Left renal cortex interstitium (tissue), 4 donors: ENCODE measurements at places on chromosomes 2 and 18. TPM values are rescaled to one million over a fixed set of nuclear protein-coding genes. Genes with fewer than 3 reads are reported as not detected.
A peak's percentile ranks its signal among the peaks of the same experiment; 100 is the strongest.

DNA sequence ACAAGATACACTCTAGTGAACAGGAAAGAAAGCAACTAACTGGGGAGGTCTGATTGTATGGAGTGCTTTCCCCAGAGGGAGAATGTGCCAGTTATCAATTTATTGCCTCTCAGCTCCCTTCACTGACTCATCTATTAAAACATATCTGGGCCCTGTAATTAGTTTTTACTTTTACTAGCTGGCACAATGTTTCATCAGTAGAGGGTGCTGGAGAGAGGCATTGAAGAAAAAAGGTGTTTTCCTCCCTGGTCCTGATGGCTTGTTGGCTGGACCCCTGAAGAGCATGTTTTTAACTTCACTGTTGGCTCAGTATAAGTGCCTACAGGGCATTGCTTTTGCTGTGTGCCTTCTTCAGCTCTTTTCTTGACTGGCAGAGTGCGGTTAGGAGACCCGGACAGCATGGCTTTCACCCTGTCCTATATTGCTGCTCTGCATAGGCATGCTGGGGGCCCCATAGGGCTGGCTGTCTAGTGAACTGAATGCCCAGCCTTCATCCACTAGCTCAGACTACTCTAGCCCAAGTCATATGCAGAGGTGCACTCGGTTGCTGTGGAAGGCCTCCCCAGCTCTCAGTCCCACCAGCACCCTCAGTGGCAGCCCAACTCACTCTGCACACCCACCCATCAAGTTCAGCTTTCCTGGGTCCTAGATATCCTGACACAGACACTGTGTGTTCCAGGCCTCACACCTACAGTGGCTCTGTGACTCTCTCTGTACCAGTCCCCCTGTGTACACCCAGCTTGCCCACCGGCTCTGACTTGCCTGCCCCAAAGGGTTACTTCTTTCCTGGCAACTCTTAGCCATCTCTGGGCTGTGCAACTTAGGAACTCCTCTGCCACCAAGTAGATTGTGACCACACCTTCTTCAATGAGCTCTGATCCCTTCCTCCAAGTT is 62.3 kb upstream of the ACYP2 start:
- no peak for DNase-seq

GRCh38 chr2:147003081-147003480 is 841.7 kb upstream of the ACVR2A start:
- no peak for DNase-seq

DNA sequence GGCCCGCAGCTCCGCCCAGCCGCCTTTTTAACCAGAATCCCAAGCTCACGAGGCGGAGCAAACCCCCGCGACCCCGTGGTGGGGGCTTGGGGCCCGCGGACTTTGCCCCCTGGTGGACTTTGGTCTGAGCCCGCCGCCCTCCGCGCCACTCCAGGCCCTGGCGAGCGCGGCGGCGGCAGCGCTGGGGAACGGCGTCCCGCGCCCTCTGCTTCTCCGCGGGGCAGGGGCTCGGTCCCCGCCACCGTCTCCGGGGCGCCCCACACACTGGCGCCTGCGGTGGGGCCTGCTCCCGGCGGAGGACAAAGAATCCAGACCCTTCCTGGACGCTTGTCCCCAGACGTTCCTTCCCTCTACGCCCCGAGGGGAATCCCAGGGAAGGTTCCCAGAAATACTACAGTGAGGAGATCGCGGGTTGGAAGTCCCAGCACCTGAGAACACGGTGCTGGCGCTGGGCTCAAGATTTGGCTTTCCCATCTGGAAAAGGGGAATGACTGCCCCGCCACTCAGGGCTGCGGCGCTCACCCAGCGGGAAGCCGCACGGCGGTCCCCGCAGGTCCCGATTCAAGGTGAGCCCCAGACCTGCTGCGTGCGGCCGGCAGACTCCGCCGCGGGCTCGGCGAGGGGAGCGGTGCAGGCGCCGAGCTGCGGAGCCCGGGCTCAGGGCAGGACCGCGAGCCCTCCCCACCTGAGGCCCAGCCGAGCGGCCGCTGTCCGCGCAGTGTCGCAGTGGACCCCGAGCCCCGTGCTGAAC is at the start of gene HAAO:
Gene HAAO, minus strand, starts transcription at position 1 of the 751 bp plus-strand sequence. CDS start 47 bp downstream, outside the sequence.
- DNase-seq = no peak

GRCh38 chr2:120957905-120958304 is 222.2 kb downstream of the GLI2 start:
- DNase-seq = no peak

DNA sequence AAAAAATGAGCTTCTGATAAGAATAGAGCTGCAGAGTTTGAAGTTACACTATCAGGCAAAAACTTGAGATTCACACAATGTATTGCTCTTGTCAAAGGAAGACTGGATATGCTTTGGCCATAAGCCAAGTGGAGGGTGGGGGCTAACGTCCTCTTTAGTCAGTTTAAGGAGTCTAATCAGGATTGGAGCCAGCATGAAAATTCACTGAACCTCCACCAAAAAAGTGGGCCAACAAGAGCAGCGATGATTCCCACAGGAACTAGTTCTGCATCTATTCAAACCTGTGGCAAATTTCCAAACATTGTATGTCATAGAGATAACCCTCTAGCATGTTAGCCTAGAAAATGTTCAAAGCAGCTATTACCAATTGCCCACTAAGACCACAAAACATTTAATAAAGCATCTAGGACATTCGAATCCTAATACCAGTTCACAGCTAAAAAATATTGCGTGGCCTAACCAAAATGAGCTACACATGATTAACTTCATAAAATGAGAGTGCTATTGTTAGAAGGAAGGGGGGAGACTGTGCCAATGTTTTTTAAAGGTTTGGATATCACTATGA is 43.5 kb upstream of the TMEM247 start:
- no peak for DNase-seq

GRCh38 chr2:21451403-21451802 is 327.6 kb downstream of the TDRD15 start:
- no peak for DNase-seq

- no peak for DNase-seq
Measured at GRCh38 chr2:26076001-26076587, 42.2 kb downstream of the RAB10 start.

GRCh38 chr2:45826884-45827635 is 175.6 kb downstream of the PRKCE start:
- no peak for DNase-seq

DNA sequence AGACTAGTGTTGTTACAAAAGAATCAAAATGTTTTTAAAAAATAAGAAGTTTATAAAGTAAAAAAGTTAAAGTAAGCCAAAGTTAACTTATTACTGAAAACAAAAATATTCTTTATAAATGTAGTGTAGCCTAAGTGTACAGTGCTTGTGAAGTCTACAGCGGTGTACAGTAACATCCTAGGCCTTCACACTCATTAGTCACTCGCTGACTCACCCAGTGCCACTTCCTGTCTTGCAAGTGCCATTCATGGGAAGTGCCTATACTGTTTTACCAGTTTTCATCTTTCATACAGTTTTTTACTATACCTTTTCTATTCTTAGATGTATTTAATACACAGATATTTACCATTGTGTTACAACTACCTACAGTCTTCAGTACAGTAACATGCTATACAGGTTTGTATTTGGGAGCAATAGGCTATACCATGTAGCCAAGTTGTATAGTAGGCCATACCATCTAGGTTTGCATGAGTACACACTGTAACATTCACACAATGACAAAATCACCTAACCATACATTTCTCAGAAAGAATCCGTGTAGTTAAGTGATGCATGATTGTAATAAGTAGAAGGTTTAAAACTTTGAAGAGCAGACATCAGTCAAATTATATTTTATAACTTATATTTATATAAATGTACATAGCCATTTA is 13.4 kb downstream of the SERPINB7 start:
- DNase-seq = no peak

DNA sequence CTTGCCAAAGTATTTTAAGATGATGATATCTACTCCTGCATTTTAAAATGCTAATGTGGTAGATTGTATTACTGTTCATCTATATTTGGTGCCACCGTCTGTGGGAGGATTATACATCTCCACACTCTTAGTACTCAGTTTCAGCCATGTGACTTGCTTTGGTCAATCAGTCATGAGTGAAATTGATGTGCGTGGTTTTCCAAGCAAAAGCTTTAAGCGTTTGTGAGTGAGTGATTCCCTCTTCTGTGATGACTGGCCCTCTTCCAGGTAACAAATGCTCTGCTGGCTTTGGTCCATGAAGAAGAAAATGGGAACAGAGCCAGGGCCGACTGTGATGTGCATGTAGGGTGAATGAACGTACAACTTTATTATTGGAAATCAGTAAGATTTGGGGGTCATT is 330.4 kb downstream of the LPIN1 start:
- no peak for DNase-seq

GRCh38 chr18:55083461-55083860 is 124.2 kb upstream of the CCDC68 start:
- no peak for DNase-seq

DNA sequence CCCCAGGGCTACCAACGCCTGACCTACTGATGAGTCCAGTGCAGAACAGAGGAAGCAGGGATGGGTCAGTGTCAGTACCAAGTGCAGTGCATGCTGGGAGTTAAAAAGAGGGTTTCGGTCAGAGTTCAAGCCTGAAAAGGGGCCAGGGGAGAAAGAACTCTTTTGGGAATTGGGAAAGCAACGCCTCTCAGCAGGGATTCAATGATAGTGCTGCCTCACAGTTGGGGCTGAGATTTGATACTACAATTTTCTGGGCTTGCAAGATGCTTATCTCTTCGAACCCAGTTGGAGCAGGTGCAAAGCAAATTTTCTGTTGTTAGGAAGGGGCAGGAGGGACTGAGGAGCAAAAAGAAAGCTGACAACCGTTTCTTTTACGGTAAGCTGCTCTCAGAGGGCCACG is 82.6 kb downstream of the CERKL start:
- no peak for DNase-seq

DNA sequence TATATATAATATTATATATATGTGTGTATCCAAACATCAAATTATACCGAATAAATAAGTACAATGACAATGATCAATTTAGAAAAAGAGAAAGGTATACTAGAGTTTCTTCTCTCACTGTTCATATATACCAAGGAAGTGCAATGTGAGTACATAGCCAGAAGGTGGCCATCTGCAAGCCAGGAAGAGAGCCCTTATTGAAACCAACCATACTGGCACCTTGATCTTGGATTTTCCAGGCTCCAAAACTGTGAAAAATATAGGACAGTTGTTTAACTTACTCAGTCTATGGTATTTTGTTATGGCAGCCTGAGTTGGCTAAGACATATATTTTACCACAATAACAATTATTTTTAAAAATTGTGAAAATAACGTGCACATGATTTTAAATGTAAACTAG is 1490.2 kb upstream of the SLC39A10 start:
- peak; percentile 0 for DNase-seq

DNA sequence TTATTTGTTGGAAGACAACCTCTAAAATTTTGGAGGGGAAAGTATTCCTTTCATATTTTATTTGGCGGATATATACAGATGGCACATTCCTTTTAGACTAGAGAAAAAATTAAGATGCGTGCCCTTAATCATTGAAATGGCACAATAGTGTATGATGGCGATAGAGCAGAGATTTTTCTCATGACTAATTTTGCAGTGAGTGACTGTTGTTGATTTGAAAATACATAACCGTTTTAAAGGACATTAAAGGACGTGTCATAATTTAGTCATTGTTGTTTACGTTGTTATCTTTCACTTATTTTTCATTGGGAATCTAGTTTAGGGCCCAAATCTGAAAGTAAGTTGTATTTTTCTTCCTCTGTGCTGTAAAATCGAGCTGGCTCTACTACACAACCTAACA is 61.7 kb downstream of the CERS6 start:
- no peak for DNase-seq

- no peak for DNase-seq
Measured at GRCh38 chr2:120014226-120014980, 1.5 kb downstream of the EPB41L5 start.

DNA sequence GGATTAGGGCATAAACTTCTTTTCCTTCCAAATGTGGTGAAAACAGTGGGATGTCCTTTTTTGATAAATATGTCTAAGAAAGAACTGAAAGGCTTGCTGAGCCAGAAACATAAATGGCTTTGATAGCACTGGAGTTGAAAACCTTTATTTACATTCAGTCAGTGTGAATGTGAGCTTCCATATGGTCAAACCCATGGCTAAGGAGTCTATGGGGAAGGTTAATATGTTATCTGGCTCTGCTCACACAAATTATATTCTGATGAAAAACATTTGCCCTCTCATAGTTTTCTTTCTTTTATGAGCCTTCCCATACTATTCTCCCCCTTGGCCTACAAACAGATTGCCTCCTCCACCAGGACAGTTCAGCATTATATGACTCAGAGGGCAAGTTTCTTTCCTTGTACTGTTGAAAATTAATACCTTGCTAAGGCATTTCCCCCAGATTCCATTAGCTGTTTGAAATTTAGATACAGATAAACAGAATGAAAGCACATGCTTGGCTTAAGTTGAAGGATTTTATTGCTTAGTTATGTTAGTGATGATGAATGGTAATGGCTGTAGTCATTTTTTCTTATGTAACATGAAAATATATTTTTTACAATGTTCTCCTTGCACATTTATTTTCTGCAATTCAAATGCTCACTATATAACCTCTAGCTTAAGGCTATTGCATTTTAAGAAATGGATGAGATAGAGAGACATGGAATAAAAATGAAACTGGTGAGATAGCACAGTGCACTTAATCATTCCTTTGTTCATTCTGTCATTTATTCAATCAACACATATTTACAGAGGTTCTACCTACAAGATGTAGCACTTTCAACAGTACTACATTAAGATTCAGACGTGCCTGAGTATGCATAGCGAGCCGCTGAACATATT is 544.1 kb downstream of the LRRTM4 start:
- no peak for DNase-seq

GRCh38 chr18:34936772-34937171 is 104.4 kb upstream of the MAPRE2 start:
- no peak for DNase-seq

- DNase-seq = no peak
Measured at GRCh38 chr2:233801357-233802131, 23.4 kb downstream of the MROH2A start.

- no peak for DNase-seq
Measured at GRCh38 chr2:220786216-220786615, 785.9 kb downstream of the EPHA4 start.

DSG2 gene
- polyA plus RNA-seq = 51.5 TPM

GAREM1 gene
- 25.7 TPM for polyA plus RNA-seq

FOXD4L1 gene
- 0.56 TPM for polyA plus RNA-seq
